ENCODE measurements at places on chromosomes 13 and 19. TPM values are rescaled to one million over a fixed set of nuclear protein-coding genes. Genes with fewer than 3 reads are reported as not detected.

Gene SYCN
- total RNA-seq, result not detected

Gene COX7A1
- 26.8 TPM for total RNA-seq

Gene SHD
- not detected for total RNA-seq

Gene ANKRD24
- 0.18 TPM for total RNA-seq

Gene OR7D2
- not detected for total RNA-seq

Gene KCTD15
- total RNA-seq, result 57.7 TPM

Gene PRSS57
- not detected for total RNA-seq

Gene SLC10A2
- total RNA-seq, result not detected

Gene PEG3
- total RNA-seq, result 0.27 TPM

Gene ZNF99
- total RNA-seq, result not detected

Gene WASF3
- total RNA-seq, result 32.4 TPM

Gene ATP12A
- not detected for total RNA-seq

Gene SLC6A16
- total RNA-seq, result 1.6 TPM

Gene DYRK1B
- total RNA-seq, result 26.8 TPM

Gene ZNF543
- total RNA-seq, result 4.5 TPM

Gene MATK
- not detected for total RNA-seq

Gene AMER2
- total RNA-seq, result not detected

Gene FRY
- total RNA-seq, result 75.8 TPM

Gene PGLYRP1
- not detected for total RNA-seq

Gene GRAMD1A
- total RNA-seq, result 130 TPM

Gene ZNF154
- total RNA-seq, result 2.0 TPM

Gene MAP2K7
- total RNA-seq, result 31.6 TPM

Gene SIGLEC10
- total RNA-seq, result not detected

Gene DKKL1
- total RNA-seq, result not detected

Gene ZNF20
- 0.88 TPM for total RNA-seq

Gene KANK3
- 26.3 TPM for total RNA-seq

Gene PNMA8C
- not detected for total RNA-seq

Gene PSG3
- not detected for total RNA-seq

Gene CABP5
- not detected for total RNA-seq

Gene MYADM
- total RNA-seq, result 133 TPM

Gene PLPPR3
- total RNA-seq, result 1.2 TPM

Gene ADAMTSL5
- not detected for total RNA-seq

Gene ZFP30
- total RNA-seq, result 7.6 TPM

Gene PLVAP
- total RNA-seq, result 11.1 TPM

Gene ATXN8OS
- total RNA-seq, result not detected

Gene PLEKHF1
- 4.0 TPM for total RNA-seq

Gene TMEM221
- total RNA-seq, result not detected

Gene CDX2
- total RNA-seq, result not detected

Gene RNASEH2A
- 28.5 TPM for total RNA-seq

Gene FSTL3
- 19.9 TPM for total RNA-seq

Gene ZBTB45
- total RNA-seq, result 21.8 TPM

Gene KRTDAP
- total RNA-seq, result not detected

Gene PPM1N
- 0.81 TPM for total RNA-seq

Gene NCR1
- total RNA-seq, result not detected

Gene OR10H1
- total RNA-seq, result not detected

Gene IRGQ
- total RNA-seq, result 33.2 TPM

Gene C5AR2
- not detected for total RNA-seq

Gene DNAJC3
- total RNA-seq, result 51.2 TPM

Gene ATP1A3
- total RNA-seq, result not detected

Gene TNFSF9
- total RNA-seq, result 0.72 TPM

Gene SULT2A1
- not detected for total RNA-seq

Gene KLK12
- not detected for total RNA-seq

Gene ZNF320
- total RNA-seq, result 10.9 TPM
